ENCODE measurements at places on chromosomes 6 and 20.

DNA sequence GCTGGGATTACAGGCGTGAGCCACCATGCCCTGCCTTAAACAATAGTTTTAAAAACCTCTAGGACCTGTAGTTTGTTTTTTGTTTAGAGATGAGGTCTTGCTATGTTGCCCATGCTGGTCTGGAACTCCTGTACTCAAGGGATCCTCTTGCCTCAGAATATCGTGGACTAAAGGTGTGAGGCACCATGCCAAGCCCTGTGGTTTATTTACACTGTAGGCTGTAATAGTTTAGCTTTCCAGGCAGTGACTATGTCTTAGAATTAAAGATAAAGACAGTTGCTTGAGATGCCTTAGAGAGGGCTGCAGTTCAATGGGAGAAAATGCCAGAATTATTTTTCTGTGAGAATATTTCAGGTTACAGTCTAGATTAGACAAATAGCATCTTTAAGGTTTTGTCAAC lies 72.9 kb downstream of the SGK1 start:
- no peak for DNase-seq

- no peak for DNase-seq
Measured at GRCh38 chr6:6007366-6008088, 802 bp upstream of the NRN1 start.

- DNase-seq = no peak
Measured at GRCh38 chr20:51745804-51746203, 22.4 kb downstream of the ATP9A start.

DNA sequence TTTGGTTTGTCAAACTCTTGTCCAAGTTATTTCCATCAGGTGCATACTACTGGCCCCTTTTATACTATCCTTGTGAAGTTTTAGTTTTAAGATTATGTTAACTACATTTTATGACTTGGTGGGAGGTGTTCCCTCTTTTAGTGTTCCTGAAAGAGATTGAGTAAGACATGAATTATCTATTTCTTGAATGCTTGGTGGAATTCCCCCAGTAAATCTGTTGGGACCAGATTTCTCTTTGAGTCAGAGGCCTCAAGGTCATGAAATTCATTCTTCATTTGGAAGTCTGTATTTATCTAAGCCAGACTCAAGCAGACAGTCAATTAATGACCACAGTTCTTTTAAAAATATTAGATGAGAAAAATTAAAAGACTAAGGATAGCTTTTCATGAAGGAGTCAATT lies 81.3 kb downstream of the MOXD1 start:
- DNase-seq = no peak

GRCh38 chr20:22617160-22617559 lies 32.8 kb upstream of the FOXA2 start:
- DNase-seq = no peak

DNA sequence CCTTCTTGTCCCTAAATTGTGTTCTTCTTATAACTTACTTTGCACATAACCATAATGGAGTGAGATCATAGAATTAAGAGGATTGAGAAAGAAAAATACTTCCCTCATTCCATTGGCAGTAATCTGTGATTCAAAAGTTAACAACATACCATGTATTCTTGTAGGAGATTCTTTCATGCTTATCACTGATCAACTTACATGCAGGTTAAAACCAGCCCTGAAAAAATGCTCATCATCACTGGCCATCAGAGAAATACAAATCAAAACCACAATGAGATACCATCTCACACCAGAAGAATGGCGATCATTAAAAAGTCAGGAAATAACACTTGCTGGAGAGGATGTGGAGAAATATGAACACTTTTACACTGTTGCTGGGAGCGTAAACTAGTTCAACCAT lies 36.5 kb upstream of the GFRAL start:
- DNase-seq = no peak

DNA sequence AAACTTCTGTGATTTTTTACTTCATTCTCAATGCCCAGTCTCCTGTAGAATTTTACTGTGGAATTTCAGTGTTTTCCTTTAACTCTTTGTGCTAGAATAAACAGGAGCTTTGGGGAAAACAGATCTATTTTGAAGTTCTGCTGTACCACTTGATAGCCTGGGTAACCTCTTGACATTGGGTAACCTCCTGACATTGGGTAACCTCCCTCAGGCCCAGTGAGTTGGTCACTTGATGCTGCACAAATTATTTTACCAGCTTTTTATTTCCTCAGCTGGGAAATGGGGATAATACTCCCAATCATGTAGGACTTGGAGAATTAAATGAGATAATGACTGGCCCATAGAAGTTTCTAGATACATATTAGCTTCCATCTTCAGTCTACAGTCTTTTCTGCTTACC lies 137.3 kb upstream of the TOP1 start:
- DNase-seq = no peak

- no peak for DNase-seq
Measured at GRCh38 chr20:52675375-52675774, 296.8 kb upstream of the TSHZ2 start.

DNA sequence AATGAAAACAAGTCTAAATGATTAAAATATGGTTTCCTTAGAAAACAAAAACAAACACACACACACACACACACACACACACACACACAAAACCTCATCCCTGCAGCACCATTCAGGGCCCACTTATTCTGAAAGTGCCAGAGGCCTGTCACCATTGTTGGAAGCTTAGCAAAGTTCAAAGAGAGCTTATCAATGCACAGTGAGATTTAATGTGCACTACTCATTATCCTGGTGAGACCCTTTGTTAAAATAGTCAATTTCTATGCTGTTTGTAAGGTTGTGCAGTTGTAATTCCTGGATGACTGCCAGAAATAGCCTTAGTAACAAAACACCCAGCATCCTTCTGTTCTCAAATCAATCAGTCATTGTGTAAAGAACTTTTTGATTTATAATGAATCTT lies 482.9 kb downstream of the GRIK2 start:
- DNase-seq = no peak

- DNase-seq = no peak
Measured at GRCh38 chr20:21534886-21535285, 21.0 kb upstream of the NKX2-2 start.

GRCh38 chr20:51696304-51697071 lies 71.7 kb downstream of the ATP9A start:
- no peak for DNase-seq

- DNase-seq = no peak
Measured at GRCh38 chr6:31464252-31465184, 33.4 kb upstream of the MICB start.

- DNase-seq = no peak
Measured at GRCh38 chr6:142568857-142569597, 267.2 kb downstream of the ADGRG6 start.

DNA sequence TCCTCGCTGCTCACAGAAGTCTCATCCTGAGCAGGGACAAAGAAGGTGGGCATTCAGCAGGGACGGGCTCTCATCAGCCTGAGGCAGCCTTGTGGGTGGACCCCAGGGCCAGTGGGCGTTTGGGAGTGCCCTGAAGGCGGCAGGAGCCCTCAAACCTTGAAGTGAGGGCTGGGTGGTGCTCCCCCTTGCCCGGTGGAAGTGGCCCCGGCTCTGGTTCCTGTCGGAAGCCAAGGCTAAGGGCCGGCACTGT lies 110.5 kb downstream of the NOL4L start:
- DNase-seq = no peak

GRCh38 chr20:14948416-14948815 lies 611.0 kb upstream of the FLRT3 start:
- no peak for DNase-seq

DNA sequence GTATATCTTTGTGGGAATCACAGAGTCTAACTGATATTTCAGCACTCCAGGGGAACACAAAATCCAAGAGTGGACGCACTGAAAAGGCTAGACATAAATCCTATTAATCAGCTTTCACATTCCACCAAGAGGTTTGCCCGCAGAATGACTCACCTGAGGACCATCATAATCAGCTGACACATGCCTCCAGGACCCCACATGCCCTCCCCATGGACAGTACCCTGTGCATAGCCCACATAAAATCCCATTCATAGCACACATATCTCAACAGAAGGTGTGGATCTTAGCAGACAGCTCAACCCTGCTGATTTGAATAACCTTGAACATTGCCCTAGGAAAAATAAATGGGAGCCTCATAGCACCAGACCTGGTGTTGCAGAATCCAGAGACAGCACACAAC lies 246.8 kb upstream of the TENT5A start:
- no peak for DNase-seq

- peak; percentile 14 for DNase-seq
Measured at GRCh38 chr20:38973645-38974044, 11.5 kb downstream of the DHX35 start.

DNA sequence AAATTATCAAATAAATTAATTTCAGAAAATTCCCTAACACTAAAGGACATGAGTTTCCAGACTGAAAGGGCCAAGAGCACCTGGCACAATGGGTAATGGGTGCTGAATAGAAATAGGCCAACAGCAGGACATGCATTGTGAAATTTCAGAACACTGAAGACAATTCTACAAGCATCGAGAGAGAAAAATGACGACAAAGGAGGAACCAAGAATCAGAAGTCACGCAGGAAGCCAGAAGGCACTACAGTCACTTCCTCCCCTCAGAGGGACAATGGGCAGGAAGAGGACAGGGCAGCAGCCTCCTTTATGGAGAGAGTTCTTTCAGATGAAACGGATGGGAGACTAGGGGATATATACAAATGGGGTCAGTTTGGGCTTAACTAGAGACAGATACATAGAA lies 29.6 kb downstream of the PCNA start:
- DNase-seq = no peak

Measured in posterior cingulate gyrus (tissue), 11 donors.